ENCODE measurements at places on chromosomes 11 and 22.

DNA sequence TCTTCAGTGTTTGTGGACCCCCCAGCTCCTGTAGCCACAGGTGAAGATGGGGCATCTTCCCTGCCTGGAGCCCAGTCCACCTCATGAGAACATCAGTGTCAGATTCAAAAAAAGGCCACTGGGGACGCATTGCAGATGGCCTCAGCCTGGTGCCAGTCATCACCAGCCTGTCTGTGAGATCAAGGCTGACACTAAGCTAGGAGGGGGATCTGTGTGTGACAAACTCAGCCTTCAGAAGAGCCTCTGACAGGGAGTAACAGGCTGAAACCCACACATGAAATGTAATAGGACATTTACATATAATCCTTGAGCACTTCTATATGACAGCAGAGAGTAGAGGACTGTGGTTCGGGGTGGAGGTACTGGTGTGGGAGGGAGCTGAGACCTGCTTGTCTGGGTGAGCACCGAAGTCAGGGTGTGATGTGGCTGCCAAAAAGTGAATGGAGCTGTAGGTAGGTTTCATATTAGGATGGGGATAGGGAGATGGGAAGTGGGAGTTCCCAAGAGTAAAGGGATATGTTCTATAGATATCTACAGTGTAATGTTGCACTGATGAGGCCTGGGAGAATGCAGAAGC is 20.5 kb upstream of the CCDC134 start:
- no peak for DNase-seq

GRCh38 chr22:40720538-40721256 is 41.4 kb downstream of the MCHR1 start:
- DNase-seq, result no peak

DNA sequence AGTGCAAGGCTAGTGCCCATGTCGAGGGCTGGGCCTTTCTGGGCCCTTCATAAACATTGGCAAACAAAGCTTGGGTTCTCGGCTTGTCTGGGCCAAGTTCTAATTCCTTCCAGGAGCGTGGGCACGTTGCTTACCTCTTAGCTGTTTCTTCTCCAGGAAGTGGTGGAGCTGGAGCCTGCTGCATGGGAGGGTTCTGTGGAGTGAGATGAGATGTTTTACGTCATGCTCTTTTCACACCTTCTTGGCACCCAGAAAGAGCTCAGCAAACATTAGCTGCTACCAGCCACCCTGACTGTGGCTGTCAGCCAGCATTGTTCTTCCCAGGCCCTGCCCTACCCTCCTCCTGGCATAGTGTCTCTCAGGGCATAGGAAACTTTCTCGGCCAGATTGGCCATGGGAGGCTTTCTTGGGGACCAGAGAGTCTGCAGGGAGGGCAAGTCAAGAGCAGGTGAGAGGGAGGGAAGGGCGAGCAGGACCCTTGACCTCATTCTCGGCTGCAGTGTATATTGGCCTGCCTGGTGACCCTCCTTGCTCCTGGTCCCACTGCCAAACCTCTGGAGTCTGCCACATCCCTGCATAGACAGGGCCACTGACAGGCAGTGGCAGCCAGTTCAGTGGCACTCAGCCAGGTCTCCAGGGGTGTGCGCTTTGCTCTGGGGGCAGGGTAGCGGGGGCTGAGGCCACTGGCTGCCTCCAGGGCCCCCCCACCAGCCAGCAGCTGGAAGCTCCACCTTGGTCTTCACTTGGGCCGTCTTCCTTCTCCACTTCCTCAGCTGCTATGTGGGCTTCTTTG is 98.8 kb downstream of the BCR start:
- DNase-seq, result no peak

DNA sequence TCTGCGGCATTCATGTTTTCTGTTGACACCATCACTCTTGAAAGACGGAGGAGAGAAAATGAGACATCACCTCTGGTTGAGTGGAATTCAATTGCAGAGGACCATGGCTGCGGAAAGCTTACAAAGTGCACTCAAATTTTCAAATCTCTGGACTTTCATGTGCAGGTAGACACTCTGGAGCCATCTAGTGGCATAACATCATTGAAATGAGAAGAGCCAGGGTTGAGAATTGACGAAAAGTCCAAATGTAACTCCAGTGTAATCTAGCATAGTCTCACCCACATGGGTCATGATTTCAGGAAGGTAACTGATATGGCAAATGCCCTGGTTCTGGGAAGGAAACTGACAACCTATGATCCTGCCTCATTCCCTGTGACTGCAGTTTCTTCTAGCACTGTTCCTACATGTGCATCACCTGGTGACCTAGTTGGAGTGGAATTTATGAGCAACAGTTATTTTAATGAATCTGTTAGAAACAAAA is 687.8 kb downstream of the KCNA4 start:
- no peak for DNase-seq

- no peak for DNase-seq
Observed at GRCh38 chr22:49228431-49229037, 599.1 kb downstream of the BRD1 start.

DNA sequence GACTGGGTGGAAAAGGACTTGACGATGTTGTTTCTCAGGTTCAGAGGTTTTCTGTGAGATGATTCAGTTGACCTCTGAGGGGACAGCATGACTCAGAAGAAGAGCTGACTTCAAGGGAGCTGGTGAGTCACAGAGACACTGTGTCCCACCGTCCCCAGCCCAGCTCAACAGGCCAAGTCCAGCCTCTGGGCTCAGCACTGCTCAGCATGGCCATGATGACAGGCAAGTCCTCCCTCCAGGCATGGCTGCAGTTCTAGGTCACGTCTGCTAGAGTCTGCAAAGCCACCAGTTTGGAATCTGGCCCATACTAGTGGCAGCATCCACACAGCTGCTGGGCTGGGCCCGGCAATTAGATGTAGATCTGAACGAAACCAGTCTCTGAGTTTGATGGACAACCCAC is 12.9 kb downstream of the TRIM29 start:
- DNase-seq, result no peak

DNA sequence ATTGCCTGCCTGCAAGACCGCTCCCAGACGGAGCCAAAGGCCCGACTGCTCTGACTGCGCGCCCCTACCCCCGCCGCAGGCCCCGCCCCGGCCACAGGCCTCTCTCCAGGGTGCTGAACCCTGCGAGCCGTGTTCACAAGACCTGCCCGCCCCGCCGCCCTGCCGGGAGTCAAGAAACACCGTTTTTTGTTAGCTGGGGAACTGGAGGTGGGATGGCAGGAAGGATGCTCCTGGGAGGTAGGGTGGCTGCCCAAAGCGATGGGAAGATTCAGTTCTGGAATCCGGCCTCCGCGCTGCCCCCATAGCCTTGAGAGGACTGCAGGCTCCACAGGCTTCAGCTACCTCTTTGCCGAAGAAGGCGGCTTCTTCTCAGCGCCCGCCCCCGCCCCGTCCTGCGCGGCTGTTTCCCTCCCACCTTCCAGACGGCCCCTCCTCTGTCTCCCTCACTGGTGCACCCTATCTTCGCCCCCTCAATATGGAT is 2.7 kb upstream of the PDE2A start:
- DNase-seq, result no peak

DNA sequence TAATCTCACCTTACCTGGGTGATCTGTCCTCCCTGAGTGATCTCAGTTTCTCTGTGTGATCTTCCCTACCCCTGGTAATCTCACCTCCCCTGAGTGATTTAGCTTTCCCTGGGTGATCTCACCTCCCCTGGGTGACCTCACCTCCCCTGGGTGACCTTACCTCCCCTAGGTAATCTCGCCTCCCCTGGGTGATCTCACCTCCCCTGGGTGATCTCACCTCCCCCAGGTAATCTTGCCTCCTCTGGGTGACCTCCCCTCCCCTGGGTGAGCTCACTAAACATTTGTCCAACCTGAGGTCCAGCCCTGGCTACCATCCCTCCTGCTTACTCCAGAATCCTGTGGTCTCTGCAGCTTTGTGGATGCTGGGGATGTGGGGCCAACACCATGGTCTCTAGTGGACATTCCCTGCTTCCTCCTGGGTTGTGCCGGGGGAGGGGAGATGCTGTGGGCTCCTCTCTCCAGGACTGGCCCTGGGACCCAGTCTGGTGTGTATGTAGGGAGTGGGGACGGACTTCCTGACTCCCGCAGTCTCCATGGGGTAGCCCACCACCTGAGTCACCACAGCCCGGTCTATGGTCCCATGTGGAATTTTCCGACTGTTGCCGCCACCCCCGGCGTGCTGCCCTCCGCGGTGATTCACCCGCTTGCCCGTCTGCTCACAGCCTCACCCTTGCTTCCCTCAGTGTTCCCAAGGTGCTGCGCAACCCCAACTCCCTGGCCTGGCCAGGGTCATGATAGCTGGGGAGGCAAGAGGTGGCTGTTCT is 9.9 kb downstream of the LSP1 start:
- no peak for DNase-seq

GRCh38 chr11:20623252-20623651 is 23.8 kb downstream of the SLC6A5 start:
- no peak for DNase-seq

DNA sequence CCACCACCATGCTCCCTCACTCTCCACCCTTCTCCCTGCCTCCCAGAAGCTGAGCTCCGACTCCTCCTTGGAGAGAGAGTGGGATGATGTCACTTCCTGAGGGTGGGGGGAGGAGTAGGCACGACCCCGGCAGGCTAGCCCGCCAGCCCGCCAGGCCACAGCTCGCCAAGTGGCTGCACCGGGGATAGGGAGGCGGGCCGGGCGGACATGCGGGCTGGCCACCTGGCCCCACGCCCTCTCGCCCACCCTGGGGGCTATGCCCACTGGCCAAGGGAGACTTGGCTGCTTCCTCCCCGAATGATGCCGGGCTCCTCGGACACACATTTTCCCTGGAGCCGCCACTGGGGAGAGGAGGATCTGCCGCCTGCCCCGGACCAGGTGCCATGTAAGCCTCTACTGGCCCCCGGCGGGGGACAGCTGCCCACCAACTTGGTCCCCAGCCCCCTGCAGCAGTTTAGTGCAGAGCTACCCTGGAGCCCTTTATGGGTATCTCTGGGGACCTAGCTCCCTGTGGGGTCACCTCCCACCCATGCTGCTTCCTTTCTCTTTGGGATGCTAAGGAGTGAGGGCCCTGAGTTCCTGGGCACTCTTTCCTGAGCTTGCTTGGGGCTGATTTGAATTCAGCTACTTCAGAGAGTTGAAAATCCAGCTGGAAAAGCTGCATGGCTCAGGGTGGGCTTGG is 33.7 kb upstream of the MYRF start:
- DNase-seq, result no peak

- no peak for DNase-seq
Observed at GRCh38 chr11:12827369-12827768, 153.1 kb downstream of the TEAD1 start.

DNA sequence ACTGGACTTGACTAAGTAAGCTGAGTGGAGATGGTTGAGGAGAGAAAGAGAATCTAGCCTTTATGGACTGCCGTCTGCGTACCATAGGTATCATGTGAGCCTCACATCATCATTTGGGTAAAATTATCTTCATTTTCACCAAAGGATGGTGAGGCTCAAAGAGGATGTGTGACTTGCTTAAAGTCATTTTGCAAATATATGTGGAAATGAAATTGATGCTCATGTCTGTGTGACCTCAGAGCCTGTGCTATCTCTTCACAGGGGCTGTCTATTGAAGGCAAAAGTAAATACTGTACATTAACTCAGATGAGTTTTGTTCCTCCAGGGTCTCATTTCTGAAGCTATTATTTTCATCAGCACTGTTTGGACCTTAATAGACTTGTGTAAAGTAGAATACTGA is 83.3 kb upstream of the ALKBH3 start:
- no peak for DNase-seq

DNA sequence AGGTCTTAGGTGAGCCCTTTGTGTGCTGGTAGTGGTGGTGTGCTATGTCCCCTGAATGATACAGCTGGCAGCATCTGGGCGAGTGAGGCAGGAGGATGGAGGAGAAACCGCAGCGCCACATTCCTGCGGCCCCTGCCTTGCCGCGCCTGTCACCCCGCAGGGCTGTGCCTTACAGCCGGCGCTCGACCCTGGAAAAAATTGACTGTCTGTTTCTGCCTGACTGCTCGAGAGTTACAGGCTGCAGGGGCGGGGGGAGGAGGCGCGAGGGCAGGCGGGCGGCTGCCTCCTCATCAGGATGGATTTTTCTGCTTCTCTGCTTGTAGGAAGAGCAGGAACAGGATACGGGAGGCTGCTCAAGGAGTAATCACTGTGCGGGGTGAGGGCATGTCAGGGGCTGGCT is 443.4 kb downstream of the MIAT start:
- DNase-seq, result no peak

DNA sequence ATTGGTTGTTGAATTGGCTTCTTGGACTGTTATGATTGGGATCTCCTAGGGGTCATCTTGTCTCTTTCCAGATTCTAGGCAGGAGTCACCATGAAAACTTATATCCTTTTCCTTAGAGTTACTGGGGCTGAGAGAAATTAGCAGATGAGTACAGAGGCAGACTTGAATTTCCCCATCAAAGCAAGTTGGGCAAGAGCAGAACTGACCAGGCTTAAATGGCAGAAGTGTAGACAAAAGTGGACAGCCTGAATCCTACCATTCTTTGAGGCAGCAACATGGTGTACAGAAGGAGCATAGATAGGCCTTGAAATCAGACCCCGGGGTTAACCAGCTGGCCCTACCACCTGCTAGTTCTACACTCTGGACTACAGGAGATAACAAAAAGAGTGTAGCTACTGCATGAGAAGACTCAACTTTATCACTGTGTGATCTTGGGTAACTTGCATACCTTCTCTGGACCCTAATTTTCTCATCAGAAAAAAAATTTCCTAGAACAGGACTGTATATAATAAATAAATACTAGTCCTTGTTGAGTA is 427.4 kb upstream of the CADM1 start:
- DNase-seq, result no peak

GRCh38 chr11:105189581-105189980 is 50.0 kb upstream of the CARD18 start:
- DNase-seq, result no peak

- no peak for DNase-seq
Observed at GRCh38 chr22:27554106-27554811, 247.3 kb downstream of the MN1 start.

GRCh38 chr11:129770993-129771392 is 44.7 kb upstream of the TMEM45B start:
- no peak for DNase-seq

GRCh38 chr22:30302810-30303138 is 13.5 kb upstream of the CASTOR1 start:
- no peak for DNase-seq

- DNase-seq, result no peak
Observed at GRCh38 chr11:133047036-133047770, 485.1 kb downstream of the OPCML start.

DNA sequence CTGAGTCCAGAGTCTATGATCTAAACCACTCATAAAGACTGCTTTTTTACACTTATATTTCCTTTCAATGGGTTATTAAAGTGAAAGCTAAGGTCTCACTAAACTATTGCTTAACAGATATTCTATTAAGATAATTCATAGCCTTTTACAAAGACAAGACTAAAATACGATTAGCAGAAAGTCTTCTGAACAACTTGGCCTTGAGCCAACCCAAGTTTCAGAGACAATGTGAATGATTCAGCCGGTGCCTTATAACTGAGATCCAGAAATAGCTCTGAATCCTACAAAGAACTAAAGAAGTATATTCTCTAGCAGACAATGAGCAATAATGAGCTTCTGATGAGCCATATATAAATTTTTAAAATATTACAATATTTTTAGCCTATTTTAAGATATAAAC is 41.5 kb upstream of the CARD18 start:
- no peak for DNase-seq

- DNase-seq, result no peak
Observed at GRCh38 chr11:35893796-35894475, 49.9 kb upstream of the LDLRAD3 start.

GRCh38 chr11:76278526-76278925 is 72.2 kb upstream of the WNT11 start:
- no peak for DNase-seq

GRCh38 chr11:77276271-77276670 is 25.2 kb downstream of the GDPD4 start:
- no peak for DNase-seq

GRCh38 chr11:16881074-16881709 is 133.0 kb downstream of the PLEKHA7 start:
- no peak for DNase-seq
